Cerebellar nuclear complex (tissue), 1 donor: ENCODE measurements at places on chromosomes 2 and 18.

GRCh38 chr2:23513872-23514793 is 129.2 kb downstream of the KLHL29 start:
- no peak for DNase-seq

DNA sequence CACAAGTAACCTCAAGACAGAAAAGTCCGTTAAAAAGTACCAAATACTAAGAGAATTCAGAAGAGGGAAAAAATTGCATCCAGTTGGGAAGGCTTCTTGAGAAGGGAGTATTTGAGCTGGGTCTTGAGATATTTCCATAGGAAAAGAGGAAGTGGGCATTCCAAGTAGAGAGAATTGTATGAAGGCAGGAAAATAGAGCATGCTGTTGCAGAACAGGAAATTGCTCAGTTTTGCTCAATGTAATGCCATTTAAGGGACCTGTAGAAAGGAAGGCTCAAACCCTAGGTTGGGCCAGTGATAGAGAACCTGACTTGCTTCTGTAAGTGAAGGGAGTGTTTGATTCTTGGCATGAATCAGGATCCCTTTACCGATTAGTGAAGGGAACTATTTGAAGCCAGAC is 1.0 kb upstream of the ZC3H8 start:
- DNase-seq = no peak

DNA sequence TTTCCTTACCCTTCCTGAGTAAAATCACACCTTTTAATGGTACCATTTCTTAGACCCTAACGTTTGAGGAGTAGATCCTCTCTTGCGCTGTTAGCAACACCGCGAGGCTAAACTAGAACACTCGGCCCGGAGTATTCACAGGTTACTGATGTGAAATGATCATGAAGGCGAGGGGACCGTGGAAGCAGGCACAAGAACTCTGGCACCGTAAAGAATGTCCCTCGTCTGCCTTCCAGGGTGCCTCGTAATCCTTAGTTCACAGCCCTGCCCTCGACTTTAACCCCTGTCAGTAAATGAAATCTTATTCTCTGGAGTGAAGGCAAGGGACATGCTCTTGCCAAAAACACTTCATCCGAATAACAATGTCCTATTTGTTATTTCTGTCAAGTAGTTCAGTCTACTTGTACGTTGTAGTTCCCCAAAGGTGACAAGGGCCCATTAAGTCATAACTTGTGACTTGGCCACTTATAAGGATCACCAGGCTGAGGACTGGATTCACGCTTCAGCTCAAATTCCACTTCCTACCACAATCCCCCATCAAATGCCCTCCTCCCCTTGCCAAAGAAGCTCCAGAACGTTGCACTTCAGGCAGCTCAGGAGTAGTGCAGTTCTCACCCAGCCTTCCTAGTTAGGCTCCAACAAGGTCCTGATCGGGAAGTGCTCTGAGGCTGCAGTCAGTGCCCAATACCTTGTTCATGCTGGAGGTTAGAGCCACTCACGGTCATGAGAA is 43.3 kb upstream of the ITM2C start:
- DNase-seq = no peak

- DNase-seq = no peak
Observed at GRCh38 chr2:121260370-121261154, 24.4 kb downstream of the TFCP2L1 start.

DNA sequence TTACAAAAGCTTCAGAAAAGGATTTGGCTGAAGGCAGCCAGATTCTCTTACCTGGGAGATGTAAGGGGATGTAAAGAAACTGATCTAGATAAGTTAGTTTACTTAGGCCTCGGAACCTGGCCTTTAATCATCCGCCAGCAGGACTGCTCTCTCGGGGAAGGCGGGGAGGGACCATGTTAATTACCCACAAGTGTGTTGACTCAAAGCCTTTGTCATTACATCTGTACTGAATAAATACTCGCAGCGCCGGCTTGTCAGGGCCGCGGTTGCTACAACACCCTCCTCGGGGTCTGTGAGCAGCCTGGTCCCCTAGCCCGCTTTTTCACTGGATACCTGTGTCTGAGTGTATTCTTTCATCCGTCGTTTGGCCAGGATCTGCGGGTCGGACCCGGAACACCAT is 6.7 kb downstream of the CHMP3 start:
- no peak for DNase-seq

DNA sequence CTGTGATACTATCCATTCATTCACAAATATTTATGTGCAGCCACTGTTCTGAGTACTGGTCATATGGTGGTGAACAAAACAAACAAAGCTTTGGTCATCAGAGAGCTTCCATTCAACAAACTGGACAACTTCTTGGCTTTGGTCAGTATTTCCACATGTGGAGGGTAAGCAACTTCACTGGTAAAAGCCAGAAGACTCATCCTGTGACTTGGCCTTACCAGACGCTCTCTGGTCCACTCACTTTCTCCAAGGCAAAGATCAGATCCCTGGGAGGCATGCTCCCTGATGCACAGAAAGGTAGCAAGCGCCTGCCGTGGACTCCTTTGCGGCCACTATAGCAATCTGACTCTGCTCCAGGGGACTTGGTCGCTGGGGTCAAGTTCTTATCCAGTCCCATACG is 179.5 kb downstream of the EN1 start:
- no peak for DNase-seq

GRCh38 chr2:109433926-109434325 is 179.8 kb downstream of the SEPTIN10 start:
- DNase-seq = no peak

DNA sequence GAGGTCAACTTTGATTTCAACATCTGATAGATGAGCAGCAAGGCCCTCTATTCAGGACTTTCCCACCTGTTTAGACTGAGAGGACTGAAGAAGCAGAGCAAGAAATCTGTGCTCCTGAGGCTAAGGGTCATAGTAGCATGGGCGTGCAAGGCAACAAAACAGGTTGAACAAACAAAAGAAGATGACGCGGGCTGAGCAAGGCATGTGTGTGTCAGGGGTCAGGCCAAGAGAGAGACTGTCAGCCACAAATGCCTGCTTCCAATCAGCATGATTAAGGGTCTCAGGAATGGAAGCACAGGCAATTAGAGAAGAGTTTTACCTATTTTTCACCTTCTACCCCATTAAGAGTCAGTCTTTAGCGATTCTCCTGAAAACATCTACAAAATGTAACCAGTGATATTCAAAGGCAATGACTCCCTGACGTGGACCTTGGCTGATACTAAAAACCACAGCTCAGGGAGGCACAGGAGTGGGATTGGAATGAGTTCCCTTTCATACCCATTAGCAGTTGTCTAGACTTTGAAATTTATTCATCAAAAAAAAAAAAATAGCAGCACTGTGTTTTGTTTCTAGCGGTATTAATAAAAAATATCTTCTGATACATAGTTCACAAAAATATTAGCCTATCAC is 81.9 kb downstream of the DYNAP start:
- no peak for DNase-seq

DNA sequence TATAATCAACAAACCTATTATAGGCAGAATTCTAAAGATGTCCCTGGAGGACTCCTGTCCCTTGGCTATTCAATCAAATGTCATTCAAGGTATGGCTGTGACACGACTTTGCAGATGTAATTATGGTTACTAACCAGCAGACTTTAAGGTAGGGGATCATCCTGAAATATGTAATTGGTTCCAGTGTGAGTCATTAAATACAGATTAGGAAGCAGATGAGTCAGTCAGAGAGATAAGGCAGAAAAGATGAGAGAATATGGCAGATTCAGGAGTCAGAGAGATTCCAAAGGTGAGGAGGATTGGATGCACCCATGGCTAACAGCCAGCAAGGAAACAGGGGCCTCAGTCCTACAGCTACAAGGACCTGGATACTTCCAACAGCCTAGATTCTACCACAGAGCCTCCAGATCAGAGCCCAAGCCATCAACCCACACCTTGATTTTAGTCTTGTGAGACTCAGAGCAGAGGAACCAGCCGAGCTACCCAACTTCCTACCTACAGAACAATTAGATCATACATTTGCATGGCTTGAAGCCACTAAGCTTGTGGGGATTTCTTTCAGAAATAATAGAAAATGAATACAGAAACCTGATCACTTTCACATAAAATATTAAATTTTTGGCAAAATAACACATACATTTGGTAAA is 11.2 kb upstream of the PROM2 start:
- DNase-seq = no peak

- no peak for DNase-seq
Observed at GRCh38 chr2:17646838-17647701, 106.5 kb downstream of the SMC6 start.

- DNase-seq = no peak
Observed at GRCh38 chr2:232029346-232029745, 67.8 kb downstream of the DIS3L2 start.

- no peak for DNase-seq
Observed at GRCh38 chr2:72028351-72028995, 119.2 kb downstream of the CYP26B1 start.

DNA sequence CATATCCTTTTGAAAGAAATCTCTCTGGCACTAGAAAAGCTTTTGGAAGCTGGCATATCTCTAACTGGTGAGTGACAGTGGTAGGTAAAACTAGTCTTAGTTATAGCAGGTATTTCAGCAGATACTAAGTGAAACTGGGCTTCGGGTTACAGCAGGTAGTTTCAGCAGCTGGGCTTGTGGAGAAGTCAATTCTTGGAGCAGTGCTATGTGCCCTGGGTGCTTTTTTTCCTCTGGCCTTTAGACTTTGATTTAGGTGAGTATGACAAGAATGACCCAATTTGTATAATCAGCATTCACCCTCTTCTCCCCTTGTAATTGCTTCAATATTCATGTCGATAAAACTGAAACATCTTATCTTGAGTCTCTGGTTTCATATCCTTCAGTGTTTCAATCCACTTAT is 123.1 kb downstream of the KYNU start:
- no peak for DNase-seq

DNA sequence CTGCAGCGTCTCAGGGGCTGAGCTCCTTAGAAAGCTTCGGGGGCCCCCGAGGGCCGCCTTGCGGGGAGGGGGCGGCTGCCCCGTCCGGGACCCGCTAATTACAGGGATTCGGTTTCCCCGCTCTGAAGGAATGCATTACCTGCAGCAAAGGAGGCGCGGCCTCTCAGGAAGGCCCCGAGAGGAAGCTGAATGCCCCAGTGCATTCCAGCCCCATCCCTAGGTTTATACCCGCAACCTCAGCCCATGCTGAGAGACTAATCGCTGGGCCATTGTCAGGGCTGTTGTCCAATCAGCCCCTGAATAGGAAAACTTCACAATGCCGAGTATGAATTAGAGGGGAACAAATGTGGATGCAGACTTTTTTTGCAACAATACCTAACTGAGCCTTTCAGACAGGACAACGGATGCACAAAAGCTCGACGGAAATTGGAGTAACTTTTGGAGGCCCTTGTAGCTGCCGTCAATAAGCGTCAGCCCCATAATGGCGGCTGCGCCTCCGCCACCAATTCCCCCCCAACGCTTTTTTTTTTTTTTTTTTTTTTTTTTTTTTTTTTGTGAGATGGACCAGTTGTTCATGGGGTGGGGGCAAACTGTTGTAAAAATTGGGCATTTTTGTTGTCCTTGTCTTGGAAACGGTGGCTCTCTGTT is 138.6 kb upstream of the SIX3 start:
- DNase-seq = no peak

DNA sequence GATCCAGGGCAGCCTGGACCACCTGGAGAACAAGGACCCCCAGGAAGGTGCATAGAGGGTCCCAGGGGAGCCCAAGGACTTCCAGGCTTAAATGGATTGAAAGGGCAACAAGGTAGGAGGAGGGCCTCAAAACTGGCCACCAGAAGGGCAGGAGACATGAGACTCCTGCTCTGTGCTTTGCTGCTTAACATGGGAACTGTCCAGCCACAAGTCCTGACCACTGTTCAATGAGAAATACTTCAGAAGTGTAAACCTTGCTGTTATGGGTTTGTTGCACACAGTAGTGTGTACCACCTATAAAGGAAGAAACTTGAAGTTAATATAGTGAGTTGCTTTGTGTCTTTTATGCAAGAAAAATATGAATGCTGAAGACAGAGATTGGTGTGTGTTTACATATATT is 44.2 kb upstream of the MFF start:
- no peak for DNase-seq

- DNase-seq = no peak
Observed at GRCh38 chr2:11582862-11583752, 49.3 kb downstream of the GREB1 start.

DNA sequence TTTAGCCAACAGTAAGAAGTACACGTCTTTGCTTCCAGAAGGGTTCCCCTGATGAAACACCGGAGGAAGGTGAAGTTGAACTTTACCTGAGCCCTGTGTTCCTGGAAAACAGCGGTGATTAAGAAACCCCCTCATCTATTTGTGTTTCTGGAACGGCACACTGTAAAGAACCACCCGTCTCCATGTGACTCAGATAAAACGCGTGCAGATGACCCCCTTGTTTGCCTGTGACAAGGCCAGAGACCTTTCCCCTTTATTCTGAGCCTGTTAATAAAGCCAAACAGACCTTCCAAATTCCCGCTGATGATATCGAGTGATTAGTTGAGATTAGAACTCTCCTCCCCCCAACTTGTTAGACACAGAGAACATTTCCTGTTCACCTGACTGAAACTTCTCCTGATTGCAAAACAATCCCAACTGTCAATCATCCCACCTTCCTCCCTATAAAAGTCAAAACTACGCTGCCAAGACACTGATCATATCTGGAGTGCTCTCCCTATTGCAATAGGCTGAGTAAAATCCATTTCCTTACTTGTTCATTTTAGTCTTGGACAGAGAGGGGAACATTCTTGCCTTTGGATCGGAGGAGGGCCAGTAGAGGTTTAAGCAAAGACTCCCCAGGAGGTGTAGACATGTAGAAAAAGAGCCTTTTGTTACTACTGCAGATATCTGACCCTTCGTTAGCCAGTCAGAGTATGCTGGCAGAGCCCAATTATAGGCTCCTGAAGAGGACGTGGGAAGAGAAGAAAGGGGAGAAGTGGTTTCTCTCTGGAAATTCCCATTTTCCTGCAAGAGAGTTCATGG is 914 bp upstream of the IWS1 start:
- no peak for DNase-seq

- DNase-seq = no peak
Observed at GRCh38 chr2:62348700-62349099, 152.8 kb downstream of the B3GNT2 start.

DNA sequence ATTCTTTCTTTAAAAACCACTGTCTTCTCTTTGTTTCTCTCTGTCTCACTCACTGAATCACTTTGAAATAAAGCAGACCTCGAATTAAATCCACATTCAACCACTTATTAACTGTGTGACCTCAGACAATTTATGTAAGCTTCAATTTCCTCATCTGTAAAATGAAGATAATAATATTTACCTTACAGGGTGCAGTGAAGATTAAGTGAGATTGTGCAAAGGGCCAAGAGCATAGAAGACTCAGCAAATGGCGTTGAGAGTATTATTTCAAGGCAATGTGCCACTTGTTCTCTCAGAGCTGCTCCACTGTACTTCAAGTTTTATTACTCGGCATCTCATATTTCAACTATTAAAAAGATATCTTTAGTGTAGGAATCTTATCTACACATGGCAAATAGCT is 454.2 kb upstream of the HNRNPA3 start:
- DNase-seq = no peak

DNA sequence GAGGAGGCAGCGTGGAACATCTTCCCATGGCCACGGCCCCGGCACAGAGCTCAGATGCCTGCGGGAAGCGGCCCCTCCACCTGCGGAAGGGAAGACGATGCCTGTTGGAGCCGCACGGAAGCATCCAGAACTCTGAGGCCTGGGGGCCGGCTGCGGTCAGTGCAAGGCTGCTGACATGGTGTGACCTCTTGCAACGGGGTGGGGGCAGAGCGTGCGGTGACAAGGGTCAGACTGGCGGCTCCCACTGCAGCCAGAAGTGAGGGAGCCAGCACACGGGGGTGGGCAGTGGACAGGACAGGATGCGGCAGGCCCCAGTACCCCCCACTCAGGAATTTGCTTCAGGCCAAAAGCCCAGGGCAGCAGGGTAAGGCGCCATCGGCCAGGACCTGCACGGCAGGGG is 48.8 kb downstream of the SLC66A2 start:
- DNase-seq = no peak
